ENCODE measurements at places on chromosomes 1 and 21. TPM values are rescaled to one million over a fixed set of nuclear protein-coding genes. Genes with fewer than 3 reads are reported as not detected.

The ANXA9 gene
- 0.68 TPM for total RNA-seq

The SFN gene
- 1.4 TPM for total RNA-seq

The SELL gene
- total RNA-seq: 15.1 TPM

The ATAD3C gene
- 14.0 TPM for total RNA-seq

The EVA1B gene
- 31.2 TPM for total RNA-seq

The NEXN gene
- total RNA-seq: 10.8 TPM

The SLC6A9 gene
- total RNA-seq: 29.9 TPM

The TRAF5 gene
- total RNA-seq: 25.9 TPM

The CLDN19 gene
- 2.0 TPM for total RNA-seq

The RGS1 gene
- 86.6 TPM for total RNA-seq

The RBM11 gene
- 6.1 TPM for total RNA-seq

The FLG2 gene
- not detected for total RNA-seq

The KCNQ4 gene
- 0.63 TPM for total RNA-seq

The OVAAL gene
- total RNA-seq: 0.17 TPM

The A3GALT2 gene
- not detected for total RNA-seq

The LAPTM5 gene
- total RNA-seq: 58.7 TPM

The FCRL3 gene
- 1.5 TPM for total RNA-seq

The BSND gene
- not detected for total RNA-seq
